ENCODE measurements at places on chromosomes 6 and 20.

- DNase-seq = no peak
These were observed 327.6 kb upstream of the HTR1E start for GRCh38 chr6:86609549-86610388.

DNA sequence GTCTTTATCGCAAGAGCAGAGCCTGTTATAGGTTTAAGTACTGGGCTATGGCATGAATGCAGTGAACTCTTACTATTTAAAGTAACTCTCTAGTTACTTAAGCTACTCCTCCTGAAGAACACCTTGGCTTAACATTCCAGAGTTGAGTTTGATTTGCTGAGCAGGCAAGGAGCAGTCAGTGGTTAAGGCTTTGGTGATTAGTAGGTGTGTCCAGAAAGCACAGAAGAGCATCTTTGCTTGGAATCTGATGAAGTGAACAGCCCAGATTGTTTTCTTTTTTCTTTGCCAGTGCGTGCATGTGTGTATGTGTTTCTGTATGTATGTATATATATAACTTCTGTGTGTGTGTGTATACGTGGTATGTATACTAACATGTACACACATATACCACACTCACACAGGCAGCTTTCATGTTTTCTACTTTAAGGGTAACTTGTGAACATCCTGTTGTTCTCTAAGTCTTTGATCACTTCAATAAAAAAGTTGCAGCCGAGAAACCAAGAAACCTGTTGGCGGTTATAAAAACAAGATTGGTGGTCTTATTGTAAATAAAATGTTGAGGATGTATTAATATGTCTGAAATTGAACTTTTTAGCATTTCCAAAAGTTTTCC is 56.2 kb upstream of the TULP4 start:
- no peak for DNase-seq

GRCh38 chr20:58850693-58851174 is at the start of gene GNAS-AS1:
Gene GNAS-AS1, minus strand, starts transcription at chr20:58850902.
- peak; percentile 63 for DNase-seq

DNA sequence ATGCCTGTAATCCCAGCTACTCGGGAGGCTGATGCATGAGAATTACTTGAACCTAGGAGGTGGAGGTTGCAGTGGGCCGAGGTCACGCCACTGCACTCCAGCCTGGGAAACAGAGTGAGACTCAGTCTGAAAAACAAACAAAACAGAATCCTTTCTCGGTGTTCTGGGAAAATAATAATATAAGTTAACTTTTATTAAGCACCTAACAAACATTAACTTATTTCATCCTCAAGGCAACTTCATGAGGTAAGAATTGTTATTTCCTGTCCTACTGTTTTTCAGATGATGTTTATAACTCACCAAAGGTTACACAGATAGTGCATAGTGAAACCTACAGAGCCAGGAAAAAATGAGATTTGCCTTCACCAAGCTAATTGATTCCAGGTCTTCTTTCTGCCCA is 221.4 kb downstream of the PHACTR1 start:
- no peak for DNase-seq

DNA sequence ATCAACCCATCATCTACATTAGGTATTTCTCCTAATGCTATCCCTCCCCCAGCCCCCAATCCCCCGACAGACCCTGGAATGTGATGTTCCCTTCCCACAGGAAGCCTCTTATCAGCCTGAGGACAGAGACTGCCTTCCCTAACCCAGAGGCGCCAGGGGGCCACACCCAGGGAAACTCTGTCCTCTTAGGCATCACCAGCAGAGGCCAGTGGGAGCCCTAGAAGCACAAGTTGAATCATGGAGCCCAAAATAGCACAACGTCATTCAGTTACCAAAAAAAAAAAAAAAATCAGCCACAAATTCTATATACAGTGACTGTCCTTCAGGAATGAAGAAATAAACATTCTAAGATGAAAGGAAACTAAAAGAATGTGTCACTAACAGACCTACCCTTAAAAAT is 625.7 kb downstream of the TFAP2A start:
- no peak for DNase-seq

- DNase-seq = no peak
These were observed 249.3 kb upstream of the ECI2 start for GRCh38 chr6:4384656-4385055.

All from hypothalamus (tissue), 51 donors.